ENCODE measurements at places on chromosomes 2 and 18.

DNA sequence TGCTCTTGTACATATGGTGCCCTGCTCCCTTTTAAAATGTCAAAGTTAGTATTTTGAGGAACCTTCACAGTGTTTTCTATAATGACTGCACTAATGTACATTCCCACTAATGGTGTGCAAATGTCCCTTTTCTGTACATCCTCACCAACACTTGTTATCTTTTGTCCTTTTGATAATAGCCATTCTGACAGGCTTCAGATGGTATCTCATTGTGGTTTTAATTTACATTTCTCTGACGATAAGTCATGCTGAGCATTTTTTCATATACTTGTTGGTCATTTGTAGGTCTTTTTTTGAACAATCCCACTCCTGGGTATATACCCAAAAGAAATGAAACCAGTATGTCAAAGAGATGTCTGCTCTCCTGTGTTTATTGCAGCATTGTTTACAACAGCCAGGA, 268.3 kb downstream of the FBXO15 start:
- no peak for DNase-seq

DNA sequence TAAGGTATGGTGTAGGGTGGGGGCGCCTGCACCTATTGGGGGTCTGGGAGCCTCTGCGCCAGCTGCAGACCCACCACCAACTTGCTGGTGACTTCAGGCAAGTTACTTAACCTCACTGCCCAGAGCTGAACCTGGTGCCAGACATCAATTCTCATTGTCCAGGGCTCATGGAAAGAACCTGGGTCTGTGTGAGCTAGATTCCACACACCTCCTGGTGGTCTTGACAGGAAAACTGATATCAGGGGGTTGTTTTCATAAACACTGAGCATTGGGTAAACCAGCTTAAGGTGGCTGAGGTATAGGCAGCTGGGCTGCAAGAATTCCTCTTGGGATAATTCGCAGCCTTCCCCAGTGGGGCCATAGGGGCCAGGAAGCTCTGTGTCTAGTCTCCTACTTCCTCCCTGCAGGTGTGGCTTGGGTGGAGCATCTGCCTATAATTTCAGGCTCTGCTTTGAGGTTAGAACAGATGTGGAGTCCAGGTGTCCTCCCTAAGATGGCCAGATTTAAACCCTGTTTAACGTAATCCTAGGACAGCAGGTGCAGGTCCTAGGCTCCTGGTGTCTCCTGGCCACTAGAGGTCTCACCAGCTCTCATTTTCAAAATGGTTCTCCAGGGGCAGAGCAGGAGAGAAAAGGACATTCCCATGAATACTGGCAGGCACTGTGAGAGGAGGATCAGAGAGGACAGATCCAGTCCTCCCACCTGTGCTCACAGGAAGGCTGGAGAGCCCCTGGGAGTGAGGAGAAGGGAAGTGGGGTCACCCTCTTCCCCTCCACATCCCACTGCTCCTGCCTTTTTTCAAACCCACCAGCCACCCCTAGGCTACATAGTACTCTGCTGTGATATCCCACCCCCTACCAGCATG, 100.4 kb upstream of the SMAD2 start:
- DNase-seq: no peak

GRCh38 chr2:10963155-10963554, 51.4 kb downstream of the KCNF1 start:
- peak; percentile 18 for DNase-seq

- DNase-seq: no peak
Measured at GRCh38 chr2:239355724-239356123, 45.1 kb downstream of the HDAC4 start.

GRCh38 chr2:114119862-114120261, 230.0 kb downstream of the ACTR3 start:
- DNase-seq: no peak

DNA sequence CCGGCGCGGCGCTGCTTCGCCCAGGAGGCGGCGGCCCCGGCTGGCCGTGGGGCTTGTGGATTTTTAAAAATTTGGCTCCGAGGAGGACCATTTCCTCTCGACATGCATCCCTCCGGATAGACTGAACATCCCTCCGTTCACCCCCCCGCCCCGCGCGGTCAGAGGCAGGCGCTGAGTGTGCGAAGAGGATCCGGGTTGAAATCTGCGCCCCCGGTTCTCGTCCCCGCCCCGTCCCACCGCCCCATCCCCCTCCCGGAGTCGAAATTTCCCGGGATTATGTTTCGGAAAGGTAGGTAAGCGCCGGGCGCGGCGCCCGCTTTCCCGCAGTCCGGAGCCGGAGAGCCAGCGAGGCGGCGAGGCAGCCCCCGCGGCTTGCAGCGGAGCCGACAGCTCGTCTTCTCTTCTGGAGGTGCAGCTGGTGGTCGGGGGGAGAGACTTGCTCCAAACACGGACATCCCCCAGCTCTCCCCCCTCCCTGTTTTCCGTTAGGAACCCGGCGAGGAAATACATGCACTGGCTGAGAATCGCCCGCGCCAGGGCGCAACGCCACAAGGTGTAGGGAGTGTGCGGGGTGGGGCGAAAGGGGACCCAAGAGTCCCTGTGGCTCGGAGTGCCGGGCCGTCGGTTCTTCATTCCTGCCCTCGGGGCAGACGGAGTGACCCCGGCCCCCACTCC, at the start of gene PRKCE:
PRKCE (plus strand) TSS at position 261 of the 675 bp plus-strand sequence.
- DNase-seq: peak; percentile 62

DNA sequence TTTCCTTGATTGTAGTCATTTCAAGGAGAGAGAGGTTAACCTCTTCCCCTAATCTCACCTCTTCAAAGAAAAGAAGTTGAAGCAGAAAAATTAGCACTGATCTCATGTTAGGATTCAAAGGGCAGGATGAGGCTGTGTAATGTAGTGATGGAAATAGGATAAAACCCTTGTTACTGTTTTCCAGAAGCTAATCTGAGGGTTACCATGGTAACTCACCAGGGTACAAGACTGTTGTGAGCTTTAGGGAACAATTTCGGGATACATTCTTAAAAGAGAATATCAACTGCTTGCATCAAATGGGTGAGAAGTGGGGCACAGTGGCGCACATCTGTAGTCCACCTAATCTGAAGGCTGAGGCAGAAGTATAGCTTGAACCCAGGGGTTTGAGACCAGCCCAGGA, 64.9 kb upstream of the SLC39A10 start:
- DNase-seq: no peak

- DNase-seq: peak; percentile 51
Measured at GRCh38 chr2:151946899-151947812, 118.9 kb upstream of the ARL5A start.

DNA sequence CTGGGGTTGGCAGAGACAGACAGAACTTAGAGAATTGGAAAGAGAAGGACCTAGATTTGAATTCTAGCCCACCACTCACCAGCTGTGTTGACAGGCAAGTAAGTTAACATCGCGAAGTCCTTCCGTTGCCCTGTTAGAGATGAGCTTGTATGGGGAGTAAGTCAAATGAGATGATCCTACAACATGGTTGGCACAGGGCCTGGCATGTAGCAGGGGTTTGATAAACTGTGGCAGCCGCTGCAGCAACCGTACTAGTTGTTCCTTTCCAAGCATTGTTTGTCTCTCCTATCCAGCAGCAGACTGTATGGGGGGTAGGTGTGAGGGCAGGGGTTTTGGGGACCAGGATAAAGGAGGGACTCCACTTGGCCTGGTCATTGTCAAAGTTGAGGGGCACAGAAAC, 16.0 kb downstream of the TET3 start:
- DNase-seq: no peak

DNA sequence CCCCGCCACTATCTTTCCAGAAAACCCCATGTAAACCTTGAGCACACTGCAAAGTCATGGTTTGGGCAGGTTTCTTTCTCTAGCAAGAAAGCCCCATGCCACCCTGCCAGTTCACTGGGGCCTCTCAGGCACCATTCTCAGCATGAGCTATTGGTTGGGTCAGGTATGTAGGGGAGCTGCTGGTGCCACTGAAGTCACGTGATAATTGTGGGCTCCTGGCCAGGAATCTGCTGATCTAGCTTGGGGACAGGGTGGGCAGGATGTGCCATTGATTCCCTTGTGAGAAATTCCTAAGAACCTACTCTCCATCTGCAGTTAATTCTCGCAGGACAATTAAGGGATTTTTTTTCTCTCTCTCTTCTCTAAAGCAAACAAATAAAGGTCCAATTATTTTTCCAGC, 26.5 kb upstream of the HNMT start:
- DNase-seq: no peak

DNA sequence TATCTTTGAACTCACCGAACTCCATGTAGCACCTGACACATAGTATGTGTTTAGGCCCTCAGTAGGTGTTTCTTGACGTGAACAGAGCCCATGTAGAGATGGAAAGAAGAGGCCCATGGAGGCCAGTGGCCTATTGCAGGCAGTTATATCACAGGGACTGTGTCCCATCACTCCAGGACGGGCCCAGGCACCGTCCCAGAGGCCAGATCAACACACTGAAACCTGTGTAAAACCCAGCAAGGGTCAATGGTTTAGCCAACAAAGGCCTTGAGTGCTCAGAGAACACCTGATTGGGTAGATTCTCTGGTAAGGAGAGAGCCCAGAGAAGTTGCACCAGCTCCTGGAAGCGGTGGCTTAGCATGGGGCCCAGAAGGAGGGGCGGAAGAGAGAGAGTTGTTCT, 82.8 kb downstream of the INHBB start:
- DNase-seq: no peak

DNA sequence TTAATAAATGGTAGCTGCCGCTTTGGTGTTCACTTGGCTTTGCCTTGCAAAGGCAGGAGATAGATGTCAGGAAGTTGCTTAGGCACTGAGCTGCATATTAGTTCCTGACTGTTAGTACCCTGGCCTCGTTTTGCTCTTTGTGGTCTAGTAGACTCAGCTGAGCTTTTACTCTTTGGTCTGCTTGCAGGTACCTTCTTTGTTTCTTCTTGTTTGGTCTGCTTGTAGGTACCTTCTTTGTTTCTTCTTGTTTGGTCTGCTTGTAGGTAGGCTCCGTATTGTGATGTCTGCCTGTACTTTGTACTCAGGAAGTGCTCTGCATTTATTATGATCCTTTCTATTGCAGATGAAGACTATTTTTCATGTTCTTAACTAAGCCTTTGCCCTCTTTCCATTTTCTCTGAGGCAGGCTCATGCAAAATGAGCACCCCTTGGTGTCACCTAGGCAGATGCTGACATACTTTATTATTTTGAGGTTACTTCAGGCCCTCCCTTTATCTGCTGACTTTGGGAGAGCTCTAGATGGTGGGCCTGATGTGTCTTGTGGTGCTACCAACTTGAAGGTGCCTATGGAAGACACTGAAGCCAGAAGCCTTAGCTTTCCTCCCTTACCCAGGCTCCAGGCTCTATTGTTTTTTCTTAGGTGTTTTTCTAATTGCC, 6.0 kb downstream of the RPIA start:
- no peak for DNase-seq

- DNase-seq: no peak
Measured at GRCh38 chr18:59837586-59837985, 62.2 kb upstream of the PMAIP1 start.
